ENCODE measurements at places on chromosomes 6 and 20.

DNA sequence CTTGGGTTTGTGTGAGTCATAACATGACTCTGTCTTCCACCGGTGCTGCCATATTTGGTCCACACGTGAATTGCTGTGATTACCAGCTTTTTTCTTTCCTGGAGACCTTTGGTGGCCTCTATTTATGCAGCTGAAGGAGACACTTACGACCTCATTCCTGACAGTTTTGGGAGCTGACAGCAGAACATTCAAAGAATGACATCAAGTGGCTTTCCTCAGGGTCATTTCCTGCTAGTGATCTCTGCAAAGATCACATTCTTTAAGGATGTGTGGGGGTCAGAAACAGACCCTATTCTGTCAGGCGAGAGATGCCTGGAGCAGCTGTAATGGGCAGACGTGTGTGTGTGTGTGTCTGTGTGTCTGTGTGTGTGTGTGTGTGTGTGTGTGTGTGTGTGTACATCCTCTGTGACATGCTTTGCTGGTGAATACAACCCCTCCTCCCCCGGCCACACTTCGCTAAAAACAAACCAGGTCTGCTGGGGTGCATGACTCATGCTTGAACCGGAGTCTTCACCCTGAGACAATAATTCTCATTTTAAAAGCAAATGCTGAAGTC lies 115.6 kb downstream of the TMEM170B start:
- no peak for DNase-seq

GRCh38 chr20:61369731-61370520 lies 117.9 kb downstream of the CDH4 start:
- DNase-seq: no peak

DNA sequence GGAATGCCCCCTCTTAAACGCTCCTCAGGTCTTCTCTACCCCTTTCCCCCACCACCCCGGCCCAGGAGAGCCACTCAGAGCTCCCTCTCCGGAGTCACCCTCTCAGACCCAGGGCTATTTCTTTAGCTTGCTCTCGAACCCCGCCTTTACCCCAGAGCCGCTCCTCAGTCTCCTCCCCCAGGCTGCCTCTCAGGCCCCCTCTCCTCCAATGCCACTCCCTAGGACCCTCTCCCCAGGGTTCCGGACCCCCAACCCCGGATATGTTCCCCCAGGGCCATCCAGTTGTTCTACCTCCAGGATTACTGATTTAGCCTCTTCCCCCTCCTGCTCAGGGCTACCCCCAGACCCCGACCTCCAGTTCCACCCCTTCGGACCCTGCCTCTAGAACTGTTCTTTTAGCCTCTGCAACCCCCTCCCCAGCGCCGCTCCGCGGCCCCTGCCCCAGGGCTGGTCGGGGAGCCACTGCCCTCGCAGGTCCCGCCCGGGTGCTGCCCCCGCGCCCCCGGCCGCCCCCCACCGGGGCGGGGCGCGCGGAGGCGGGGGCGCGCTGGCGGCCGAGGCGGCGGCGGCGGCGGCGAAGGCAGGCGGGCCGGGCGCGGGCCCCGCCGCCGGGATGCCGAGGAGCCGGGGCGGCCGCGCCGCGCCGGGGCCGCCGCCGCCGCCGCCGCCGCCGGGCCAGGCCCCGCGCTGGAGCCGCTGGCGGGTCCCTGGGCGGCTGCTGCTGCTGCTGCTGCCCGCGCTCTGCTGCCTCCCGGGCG lies at the start of gene MMP24:
Gene MMP24 (plus strand): TSS at position 565 of the 758 bp plus-strand sequence. CDS start 49 bp downstream, at position 614.
- no peak for DNase-seq

GRCh38 chr6:4937414-4937813 lies 66.4 kb downstream of the RPP40 start:
- DNase-seq: no peak

DNA sequence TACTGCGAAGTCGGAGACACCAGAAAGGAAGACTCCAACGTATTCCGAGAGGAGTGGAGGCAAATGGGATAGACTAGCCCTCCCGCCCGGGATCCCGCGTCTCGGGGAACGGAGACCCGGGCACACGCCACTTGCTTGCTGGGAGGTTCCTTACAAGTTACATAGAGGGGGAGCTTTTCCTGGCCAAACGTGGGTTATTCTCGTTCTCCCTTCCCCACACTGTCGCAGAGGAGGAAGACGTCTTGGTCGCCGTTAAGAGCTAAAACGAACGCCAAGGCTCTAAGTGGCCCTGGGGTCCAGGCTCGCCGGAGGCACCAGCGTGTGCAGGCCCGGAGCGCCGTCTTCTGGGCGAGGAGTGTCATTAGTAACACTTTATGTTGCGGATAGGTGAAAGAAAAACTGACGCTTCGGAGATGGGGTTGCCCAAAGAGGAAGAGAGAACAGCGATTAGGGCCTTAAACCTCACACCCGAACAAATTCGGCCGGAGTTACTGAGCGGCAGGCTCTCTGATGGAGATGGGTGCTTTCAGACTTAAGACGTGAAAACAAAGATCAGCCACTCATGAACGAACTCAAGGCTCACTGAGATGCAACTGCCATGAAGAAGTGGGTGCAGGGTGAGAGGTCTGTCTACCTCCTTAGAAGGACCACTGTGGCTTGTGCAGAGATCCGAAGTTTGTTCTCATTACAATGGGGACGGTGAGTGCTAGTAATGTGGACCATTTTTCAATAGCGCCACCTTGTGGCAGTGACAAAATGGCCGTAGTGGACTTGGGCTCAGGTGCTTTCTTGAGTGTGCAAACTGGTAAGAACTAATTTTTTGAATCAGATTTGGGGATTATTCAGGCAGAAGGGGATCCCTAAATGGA lies 11.7 kb upstream of the ZNF311 start:
- DNase-seq: peak; percentile 68

- no peak for DNase-seq
Measured at GRCh38 chr20:36634342-36634741, 11.7 kb downstream of the SLA2 start.

GRCh38 chr6:45586216-45587171 lies 208.8 kb upstream of the SUPT3H start:
- peak; percentile 24 for DNase-seq

GRCh38 chr6:129440691-129441090 lies 269.3 kb downstream of the ARHGAP18 start:
- DNase-seq: no peak

DNA sequence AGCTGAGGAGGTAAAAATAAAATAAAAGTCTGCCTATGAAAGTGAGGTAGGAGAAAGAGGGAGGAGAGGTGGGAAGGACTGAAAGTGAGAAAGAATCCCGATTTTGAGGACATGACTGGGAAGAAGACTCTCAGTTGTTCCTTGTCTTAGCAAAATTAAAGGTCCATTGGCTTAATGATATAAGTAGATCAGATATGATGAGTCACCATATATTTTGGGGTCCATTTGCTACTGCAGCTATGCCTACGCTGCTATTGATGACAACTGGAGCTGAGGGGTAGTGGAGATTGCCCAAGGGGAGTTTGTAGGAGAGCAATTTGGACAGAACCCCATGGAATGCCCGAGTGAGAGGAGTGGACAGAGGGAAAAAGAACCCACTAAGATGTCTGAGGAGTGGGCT lies 15.1 kb upstream of the SLC22A3 start:
- DNase-seq: no peak

- DNase-seq: peak; percentile 5
Measured at GRCh38 chr20:39004508-39004907, 42.4 kb downstream of the DHX35 start.

GRCh38 chr6:101626269-101626668 lies 232.8 kb downstream of the GRIK2 start:
- DNase-seq: no peak

DNA sequence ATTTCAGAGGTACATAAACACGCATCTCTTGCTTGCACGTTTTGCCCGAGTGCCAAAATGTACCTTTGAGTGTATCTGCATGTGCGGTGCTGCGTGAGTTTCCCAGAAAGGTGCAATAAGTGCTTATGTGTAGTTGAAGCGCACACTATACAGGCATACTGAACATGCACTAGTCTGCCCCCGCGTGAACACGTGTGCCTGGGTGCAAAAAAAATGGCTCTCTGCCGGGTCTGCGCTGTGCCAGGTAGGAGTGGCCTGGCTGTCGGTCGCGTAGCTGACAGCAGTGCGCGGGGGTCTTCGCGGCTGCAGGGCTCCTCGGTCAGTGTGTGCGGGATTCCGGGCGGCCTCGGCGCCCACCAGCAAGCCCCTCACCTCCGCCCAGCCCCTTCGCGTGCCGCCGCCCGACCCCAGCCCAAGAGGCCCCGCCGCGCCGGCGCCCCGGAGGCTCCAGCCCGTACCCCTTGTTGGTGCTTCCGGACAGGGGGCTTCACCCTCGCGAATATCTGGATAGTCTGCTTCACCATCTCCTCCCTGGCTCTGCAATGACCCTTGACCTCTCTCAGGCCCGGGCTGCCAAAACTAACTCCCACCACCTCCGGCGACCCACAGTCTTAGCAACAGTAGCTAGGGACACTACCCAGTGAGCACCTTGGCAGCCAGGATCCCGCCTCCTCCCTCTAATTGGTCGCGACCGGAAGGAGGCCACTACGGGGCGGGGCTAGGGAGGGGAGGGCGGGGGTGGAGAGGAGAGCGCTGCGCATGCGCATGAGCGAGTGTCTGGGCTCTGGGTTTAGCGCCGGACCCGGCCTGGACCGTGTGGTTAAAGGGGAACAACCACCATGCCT lies at the start of gene KIF6:
Gene KIF6 (minus strand): TSS at position 622 of the 845 bp plus-strand sequence. CDS start 98 bp downstream, at position 524.
- DNase-seq: peak; percentile 55

DNA sequence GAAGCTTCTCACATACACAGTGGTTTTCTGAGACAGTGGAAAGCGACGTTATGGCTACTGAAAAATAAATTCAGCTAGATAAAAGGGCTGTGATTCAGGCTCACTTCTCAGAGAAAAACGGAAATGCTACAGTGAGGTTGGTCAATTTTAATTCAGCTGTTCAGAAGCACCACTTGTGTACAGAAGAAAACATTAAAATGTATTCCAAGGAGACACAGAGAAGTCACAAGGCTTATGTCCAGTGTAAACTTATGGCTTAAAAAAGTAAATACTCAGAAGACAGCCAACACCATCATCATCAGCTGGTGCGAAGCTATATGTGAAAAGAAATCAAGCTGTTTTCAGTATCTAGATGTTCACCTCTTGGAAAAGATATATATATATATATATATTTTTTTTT lies 68.6 kb downstream of the ABHD12 start:
- no peak for DNase-seq

- DNase-seq: no peak
Measured at GRCh38 chr6:161417717-161418462, 144.0 kb upstream of the AGPAT4 start.

- no peak for DNase-seq
Measured at GRCh38 chr6:127164036-127164435, 45.6 kb downstream of the RSPO3 start.

GRCh38 chr20:61723529-61724257 lies 342.0 kb downstream of the TAF4 start:
- DNase-seq: no peak

DNA sequence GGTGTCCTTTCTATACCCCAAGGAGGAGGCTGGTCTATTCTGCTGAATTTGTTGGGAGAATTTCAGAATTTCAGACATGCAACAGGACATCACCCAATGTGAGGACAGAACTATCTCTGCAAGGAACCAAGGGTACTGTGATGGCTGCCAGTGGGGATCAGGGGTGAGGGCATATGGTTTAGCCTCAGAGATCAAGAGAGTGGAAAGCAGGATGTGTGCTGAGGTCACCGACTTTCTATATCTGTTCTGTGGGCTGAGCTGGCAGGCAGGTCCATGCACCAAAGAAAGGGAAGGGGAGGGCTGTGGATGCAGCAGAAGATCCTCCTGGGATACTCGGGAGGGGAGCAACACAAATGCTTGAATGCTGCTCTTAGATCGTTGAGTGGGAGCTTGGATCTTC lies 28.8 kb downstream of the MYT1 start:
- no peak for DNase-seq

GRCh38 chr6:92231171-92231701 lies 1188.1 kb downstream of the EPHA7 start:
- DNase-seq: no peak

GRCh38 chr20:4584510-4584909 lies 137.2 kb upstream of the PRND start:
- DNase-seq: no peak

GRCh38 chr20:59214606-59215547 lies 51.3 kb downstream of the ZNF831 start:
- DNase-seq: no peak

GRCh38 chr6:91132461-91132860 lies 545.6 kb upstream of the MAP3K7 start:
- no peak for DNase-seq

GRCh38 chr6:149242883-149243282 lies 74.6 kb upstream of the TAB2 start:
- DNase-seq: no peak

DNA sequence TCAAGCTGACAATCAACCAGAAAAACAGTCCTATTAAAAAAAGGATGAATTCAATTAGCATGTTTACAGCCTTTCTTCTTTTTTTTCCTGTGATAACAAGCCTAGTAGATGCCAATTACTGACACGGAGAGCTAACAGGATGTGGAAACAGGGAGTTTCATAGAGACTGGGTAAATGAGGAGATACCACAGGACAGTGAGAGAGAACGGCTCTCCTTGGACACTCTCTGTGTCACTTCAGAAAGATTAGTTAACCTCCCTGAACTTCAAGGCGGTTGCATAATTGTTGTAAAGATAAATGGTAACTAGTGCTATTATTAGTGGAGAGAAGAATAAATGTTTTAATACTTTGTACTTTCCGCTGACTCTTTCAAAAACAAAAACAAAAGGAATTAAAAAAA lies 14.8 kb downstream of the SLC17A5 start:
- DNase-seq: no peak

All from stimulated activated CD8-positive, alpha-beta memory T cell treated with anti-CD3 and anti-CD28 coated beads, Interleukin-2, amount 100 ng/mL, for 1 hour (primary cell).